AG04449 (cell line): ENCODE measurements at places on chromosomes 1 and 21.

- DNase-seq = no peak
Observed at GRCh38 chr1:229101011-229101871, 169.7 kb upstream of the RAB4A start.

- no peak for DNase-seq
Observed at GRCh38 chr1:195141294-195141693, 1466.9 kb downstream of the KCNT2 start.

DNA sequence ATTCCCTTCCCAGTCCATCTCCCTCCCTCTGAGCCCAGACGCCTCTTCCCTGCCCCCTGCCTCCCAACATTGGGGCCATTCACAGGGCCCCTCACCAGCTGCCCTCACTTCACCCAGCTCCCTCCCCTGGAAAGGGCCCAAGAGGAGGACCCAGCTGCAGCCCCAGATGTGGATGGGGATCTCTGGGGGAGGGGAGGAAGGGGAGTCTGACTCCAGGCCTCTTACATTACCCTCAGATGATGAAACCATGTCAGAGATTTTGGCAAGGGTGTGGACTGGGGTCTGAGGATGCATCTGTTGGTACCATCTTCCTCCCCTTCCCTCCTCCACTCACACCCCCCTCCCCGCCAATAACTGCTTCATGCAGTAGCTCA is 1.1 kb upstream of the KIF21B start:
- DNase-seq = no peak

- no peak for DNase-seq
Observed at GRCh38 chr1:165235155-165235776, 121.2 kb downstream of the LMX1A start.

DNA sequence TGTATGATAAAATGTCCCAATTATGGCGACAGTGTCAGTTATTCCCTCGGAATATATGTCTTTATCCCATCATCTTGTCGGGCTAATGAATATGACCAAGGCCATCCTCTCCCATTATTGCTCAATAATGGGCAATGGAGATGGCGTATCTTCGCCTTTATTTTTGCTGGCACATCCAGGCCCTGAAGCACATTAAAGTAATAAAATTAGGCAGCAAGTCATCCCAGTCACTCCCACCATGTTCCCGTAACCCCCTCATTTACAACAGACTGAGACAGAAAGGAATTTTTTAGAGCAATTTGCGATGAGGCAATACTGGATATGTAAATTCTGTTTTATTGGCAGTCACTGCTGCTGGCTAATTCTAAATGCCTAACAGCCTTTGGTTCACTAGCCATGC is 35.3 kb downstream of the CLIC6 start:
- DNase-seq = no peak

- no peak for DNase-seq
Observed at GRCh38 chr1:201490708-201491131, 16.2 kb downstream of the CSRP1 start.

- DNase-seq = no peak
Observed at GRCh38 chr1:153849487-153850185, 73.1 kb downstream of the GATAD2B start.

DNA sequence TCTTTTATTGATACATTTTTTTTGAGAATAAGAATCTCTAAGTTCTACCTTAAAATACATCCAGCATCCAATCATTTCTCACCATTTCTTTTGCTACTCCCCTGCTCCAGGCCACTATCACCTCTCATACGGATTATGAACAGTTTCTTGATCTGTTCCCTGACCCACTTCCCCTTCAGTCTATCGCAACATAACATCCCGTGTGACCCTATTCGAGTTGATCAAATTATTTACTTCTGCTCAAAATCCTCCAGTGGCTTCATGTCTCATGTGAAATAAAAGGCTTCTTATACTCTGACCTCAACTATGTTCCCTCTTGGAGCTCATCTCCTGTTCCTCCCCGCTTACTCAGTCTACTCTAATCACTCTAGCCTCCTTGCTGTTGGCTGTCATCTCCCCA is 5.2 kb downstream of the ALG14 start:
- DNase-seq = no peak

GRCh38 chr1:41359211-41360073 is 1.8 kb upstream of the FOXO6 start:
- no peak for DNase-seq

GRCh38 chr1:26203642-26204318 is 13.4 kb downstream of the CATSPER4 start:
- DNase-seq = no peak
